NCI-H82 (cell line): ENCODE measurements at places on chromosomes 1 and 21.

DNA sequence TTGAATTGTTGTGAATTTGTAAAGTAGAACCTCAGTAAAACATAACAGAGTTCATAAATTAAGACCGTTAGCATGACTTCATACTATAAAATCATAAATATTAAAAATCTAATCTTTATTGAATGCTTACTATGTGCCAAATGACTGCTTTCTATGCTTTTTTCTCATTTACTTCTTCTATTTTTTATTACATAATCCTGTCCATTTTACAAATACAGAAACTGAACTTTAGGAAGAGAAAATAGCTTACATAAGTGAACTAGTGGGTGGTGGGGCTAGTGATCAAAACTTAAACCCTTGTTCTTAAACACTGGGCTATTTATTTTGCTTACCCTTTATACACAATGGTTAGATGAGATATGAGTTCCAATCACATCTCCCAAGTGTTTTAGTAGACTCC is 122.3 kb downstream of the ZC3H11B start:
- no peak for DNase-seq

DNA sequence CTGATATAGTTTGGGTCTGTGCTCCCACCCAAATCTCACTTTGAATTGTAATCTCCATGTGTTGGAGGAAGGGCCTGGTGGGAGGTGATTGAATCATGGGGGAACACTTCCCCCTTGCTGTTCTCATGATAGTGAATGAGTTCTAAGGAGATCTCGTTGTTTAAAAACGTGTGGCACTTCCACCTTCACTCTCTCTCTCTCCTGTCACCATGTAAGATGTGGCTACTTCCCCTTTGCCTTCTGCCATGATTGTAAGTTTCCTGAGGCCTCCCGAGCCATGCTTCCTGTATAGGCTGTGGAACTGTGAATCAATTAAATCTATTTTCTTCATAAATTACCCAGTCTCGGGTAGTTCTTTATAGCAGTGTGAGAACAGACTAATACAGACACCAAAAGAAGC is 40.4 kb downstream of the FRRS1 start:
- DNase-seq = no peak

GRCh38 chr1:79760531-79760930 is 754.0 kb upstream of the ADGRL4 start:
- DNase-seq = peak; percentile 32

DNA sequence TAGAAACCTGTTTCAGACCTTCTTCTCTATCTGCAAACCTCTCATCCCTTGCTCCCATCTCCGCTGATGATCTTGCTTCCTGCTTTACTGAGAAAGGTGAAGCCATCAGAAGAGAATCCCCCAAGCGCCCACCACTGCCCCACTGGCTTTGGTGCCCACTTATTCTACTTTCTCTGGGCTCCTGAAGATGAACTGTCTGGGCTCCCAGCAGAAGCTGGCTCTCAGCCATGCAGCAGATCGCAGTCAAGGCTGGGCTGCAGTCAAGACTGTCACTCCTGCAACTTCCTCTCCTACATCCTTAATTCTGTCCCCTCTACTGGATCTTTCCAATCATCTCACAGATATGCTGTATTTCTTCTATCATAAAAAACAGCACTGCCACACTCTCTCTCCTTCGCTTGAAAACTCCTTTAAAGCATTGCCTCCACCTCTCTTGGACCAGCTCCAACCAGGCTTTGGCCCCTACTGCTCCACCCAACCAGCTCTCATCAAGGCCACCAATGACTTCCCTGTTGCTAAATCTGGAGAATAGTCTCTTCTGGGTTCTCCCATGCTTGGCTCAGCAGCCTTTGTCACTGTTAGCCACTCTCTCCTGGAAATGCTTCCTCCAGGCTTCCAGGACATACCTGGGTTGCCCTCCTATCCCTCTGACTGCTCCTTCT is 25.8 kb downstream of the TRIM62 start:
- peak; percentile 60 for DNase-seq

DNA sequence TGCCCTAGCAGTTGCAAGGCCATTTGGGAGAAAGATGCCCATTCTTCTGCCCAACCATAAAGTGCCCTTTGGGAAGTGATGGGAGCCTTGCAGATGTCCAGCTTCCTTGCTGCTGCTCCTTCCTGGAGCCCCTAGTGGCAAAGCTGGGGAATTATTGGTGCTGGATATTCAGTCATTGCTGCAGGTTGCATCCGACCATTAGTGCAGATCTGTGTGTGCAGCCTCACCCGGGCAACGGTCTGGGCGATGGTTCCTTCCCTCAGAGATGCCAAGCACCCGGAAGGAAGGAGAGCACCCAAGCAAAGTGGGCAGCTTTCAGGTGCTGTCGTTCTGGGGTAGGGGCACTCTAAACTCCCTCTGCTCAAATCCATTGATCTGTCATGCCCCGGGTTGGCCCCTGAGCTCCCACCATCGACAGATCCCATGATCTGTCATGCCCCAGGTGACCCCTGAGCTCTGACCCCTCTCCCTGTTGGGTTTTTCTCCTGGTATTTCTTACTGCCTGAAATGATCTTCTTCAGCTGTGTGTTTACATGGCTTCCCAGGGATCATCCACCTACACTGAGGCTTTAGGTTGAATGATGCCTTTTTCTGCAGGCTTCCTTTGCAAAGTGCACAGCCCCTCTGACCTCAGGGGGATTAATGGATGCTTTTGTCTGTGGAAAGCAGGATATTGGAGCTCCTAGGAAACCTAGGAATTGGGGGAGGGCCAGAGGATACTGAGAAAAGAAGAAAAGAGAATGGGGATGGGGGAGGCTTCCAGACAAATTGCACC is 467.5 kb downstream of the PTPRU start:
- peak; percentile 80 for DNase-seq

DNA sequence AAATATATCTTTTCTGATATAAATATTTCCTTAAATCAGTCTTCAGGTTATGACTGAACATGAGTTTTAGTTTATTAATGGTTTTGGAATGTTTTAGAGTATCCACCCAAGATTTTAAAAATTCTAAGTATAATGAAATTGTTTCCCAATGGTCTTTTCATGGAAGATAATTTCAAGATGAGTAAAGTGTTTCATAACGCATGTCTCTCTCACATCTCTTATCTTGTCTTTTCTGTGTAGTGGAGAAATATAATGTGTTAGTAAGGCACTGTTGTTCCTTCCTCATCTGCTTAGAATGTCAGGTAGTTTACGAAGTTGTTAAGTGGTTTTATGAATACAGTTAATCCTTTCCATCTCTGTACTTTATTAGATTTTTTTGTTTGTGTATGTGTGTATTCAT is 49.6 kb downstream of the PLA2G4A start:
- DNase-seq = no peak

DNA sequence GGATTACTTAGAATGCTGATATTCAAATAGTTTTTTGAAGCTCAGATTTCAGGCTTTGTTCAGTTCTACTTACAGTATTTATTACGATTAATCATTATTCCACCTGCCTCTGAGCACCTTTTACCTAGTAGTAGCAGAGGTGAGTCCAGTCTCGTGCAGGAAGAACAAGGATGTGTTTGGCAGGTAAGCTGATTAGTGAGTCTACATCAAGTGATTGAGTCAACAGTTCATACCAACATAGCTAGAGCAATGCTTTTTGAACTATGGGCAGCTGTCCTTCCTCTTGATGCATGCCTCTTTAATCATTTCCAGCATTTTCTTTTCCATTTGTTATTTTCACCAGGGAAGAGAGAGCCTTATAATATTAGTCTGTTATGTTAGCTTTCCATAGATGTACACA is 838.9 kb downstream of the USP25 start:
- DNase-seq = no peak

DNA sequence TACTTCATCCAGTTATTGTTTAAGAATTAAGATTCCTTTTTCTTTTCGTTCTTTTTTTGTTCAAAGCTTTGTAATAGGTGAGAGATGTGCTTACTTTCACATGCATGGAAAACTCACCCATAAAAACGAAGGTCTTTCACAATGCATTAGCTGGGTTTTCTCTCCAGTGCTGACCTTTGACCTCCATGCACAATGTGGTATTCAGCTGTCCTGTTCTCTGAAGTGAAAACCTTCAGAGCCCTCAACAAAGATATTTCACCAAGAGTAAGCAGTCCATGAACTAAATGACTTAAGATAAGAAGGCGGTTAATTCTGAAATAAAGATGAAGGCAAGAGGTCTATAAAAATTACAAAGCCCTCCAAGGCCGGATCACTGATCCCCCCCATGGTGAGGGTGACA is 77.1 kb upstream of the IPO9 start:
- no peak for DNase-seq

GRCh38 chr1:233496993-233497392 is 116.9 kb upstream of the KCNK1 start:
- DNase-seq = no peak

DNA sequence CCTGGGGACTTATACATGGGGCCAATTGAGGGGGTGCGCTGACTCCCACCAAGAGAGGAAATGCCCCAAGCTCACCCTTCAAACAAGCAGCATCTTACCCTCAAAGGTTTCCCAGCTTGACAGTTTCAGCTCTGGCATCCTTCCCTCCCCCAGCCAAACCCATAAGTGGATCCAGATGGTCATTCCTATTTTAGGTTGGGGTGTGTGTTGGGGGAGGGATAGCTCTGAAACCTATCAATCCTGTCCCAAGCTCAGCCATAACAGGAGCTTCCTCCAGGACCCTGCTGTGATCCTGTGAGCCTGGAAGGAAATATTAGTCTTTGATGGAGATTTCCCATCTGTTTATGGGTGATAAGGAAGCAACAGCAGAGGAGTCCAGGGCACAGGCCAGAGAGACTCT is 3.4 kb upstream of the TMEM222 start:
- peak; percentile 97 for DNase-seq

GRCh38 chr1:96465441-96465840 is 256.1 kb upstream of the PTBP2 start:
- no peak for DNase-seq
